ENCODE measurements at places on chromosomes 5 and 9. TPM values are rescaled to one million over a fixed set of nuclear protein-coding genes. Genes with fewer than 3 reads are reported as not detected.

The ZNF883 gene
- total RNA-seq: 6.8 TPM

The N4BP3 gene
- total RNA-seq: 2.6 TPM

The PRLR gene
- total RNA-seq: 0.35 TPM

The HNRNPK gene
- total RNA-seq: 691 TPM

The NSG2 gene
- not detected for total RNA-seq

The TNPO1 gene
- total RNA-seq: 176 TPM

The ADGRD2 gene
- not detected for total RNA-seq

DNA sequence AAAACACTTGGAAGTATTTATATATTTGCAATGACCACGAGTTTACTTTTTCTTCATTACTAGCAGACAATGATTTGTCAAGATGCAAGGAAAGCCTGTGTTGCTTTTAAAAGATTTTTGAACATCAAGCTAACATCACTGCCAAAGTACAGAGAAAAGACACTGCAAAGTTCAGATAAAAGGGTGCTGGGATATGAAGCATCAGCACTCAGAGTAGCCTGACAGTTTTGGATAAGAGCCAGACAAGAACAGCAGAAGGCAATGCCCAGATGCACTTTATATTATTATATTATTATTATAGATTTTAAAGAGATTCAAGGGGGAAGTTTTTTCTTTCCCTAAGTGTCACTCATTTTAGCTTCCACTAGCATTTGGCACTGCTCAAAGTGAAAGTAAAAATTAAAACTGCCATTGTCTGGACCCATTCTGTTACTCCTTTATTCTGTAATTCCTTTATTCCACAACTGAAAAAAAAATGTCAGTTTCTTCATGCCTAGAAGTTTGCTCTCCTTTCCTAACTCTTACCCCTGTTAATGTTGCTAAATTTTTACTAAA is 240.6 kb downstream of the EFNA5 start:
- DNase-seq: no peak

DNA sequence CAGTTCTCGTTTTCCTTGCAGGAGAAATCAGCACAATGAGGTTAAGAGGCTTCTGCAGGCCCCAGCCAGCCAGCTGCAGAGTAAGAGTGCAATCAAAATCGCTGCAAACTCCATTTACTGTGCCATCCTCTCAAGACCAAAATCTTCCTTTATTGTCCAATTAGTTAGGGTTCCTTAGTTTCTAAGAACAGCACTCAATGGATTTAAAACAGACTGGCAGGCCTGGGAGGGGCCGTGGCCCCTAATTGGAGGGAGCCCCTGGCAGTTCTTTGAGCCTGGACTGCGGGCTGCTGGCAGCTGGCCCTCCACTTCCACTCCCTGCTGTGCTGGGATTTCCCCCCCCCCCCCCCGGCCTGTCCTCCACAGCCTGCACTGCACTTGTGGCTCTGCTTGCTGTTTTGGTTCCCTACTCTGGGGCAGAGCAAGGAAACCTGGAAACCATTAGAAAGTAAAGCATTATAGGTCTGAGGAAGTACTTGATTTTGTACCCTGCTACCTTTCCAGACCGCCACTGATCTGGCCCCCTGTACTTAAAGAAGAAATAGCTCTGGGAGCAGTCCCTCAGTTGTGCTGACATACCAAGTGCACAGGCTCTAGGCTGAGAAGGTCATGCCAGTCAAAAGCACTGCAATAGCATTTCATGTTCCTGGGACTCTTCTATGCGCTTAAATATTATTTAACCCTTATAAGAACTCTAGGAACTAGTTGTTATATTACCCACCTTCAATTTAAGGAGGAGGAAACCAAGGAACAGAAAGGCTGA is 129.0 kb downstream of the APBA1 start:
- no peak for DNase-seq

DNA sequence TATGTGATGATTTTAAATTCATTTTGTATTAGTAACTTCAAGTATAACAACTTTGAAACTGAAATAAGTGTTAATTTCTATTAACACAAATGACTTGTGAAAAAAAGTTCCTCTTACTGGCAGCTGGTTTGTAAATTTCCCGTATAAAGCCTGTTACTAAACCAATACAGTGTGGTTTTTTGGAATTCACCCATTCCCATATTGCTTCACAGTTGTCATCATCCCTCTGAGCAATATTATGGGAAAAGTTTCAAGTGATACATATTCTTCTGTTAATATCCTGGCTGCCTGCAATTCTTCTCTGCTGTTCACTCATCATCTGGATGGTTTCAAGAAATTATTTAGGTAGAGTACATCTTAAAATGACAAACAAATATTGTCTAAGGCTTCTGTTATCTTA is 1185.1 kb upstream of the C9orf72 start:
- DNase-seq: no peak

DNA sequence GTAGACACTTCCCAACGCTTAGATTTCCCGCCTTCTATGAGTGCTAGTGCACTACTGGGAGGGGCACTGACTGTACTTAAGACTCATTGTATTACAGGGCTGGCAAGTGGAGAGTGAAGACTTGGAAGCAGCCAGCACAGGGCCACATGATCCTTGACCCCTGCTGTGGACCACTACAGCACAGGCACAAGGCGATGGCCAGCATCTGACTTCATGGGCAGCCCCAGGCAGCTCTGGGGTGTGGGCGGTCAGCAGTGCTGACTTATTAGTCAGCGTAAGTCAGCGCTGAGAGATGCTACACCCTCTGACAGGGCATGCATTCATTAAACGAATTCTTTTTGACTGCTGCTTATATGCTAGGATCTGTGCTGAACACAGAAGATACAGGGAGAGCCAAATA is 9.3 kb downstream of the SLC46A2 start:
- peak; percentile 62 for DNase-seq

DNA sequence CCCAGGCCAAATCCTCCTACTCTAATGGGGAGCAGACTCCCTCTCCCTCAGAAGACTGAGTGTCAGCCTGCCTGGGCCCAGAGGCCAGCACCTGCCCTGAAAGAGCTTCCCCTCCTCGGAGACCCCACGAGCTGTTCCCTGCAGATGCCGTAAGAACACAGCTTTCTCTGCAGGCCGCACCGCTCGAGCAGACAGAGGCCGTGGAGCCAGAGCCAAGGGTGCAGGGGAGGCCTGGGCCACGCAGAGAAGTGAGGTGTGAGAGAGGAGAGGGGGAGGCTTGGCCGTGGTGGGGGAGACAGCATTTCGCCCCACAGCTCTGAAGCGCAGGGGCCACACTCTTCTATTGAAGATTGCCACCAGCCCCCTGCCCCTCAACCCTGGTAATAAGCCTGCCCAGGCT is 62.8 kb upstream of the GARNL3 start:
- DNase-seq: no peak

- no peak for DNase-seq
These were observed 25.9 kb downstream of the ERGIC1 start for GRCh38 chr5:172859966-172860365.

DNA sequence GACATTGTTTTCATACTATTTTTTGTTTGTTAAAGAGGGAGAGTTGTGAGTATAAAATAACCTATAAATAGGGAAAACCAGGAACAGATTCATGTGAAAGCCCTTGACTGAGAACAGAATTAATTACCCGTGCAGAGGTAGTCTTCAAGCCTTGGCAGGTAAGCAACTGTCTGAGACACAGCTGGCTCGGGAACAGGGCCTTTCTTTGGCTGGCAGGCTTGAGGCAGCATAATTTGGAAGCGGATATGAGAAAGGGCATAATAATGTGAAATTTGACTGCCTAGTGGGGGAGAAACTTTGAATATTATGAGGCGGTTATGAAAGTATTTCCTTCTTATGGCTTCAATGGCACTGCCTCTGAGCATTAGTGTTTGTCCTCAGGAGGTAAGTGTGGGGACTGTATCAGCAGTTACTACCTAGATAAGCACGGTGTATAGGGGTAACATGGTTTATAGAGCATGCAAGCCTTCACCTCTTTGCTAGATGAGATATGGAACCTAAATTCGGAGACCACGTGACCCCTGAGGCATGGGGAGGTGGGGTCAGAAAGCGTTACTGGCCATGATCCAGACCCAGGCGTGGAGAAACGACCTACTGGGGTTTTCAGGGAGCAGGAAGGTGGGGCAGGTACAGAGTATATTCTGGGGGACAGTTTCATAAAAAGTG is 210.2 kb upstream of the GAS1 start:
- peak; percentile 88 for DNase-seq

- DNase-seq: peak; percentile 70
These were observed 40.3 kb upstream of the TNFAIP8 start for GRCh38 chr5:119315516-119315949.

- DNase-seq: no peak
These were observed 4.3 kb downstream of the TLN1 start for GRCh38 chr9:35727676-35728040.

DNA sequence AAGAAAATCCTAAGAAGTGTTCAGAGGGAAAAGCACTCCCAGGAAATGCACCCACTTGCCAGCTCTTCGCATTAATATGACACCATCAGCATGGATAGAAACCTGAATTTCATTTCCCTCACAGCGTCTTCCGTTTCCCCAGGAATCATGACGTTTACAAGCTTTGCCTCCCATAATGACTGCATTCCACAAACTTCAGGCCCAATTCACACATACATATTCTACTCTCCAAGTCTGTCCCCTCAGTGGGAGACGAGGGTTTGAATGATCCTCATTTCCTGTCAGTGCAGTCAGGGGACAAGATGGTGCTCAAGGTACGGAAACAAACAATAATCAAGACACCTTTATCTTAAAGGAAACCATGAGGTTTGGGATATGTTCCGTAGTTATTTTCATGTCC is 44.9 kb upstream of the MAN2A1 start:
- no peak for DNase-seq

DNA sequence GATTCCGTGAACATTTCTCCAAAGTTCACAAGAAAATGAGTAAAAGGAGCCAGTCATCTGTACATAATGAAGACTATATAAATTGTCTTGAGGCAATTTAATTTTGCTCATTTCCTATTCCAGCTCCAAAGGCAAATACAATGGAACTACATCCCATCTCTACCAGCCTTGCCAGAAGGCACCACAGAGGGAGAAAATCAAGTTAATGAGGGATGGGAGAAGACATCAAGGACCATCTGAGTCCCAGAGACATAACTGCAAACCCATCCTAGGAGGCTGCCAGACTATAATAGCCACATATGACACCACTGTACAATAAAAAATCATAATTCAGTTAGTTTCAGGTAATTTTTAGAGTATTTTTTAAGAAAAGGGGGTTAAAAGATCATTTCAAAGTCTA is 136.3 kb upstream of the RGMB start:
- no peak for DNase-seq

DNA sequence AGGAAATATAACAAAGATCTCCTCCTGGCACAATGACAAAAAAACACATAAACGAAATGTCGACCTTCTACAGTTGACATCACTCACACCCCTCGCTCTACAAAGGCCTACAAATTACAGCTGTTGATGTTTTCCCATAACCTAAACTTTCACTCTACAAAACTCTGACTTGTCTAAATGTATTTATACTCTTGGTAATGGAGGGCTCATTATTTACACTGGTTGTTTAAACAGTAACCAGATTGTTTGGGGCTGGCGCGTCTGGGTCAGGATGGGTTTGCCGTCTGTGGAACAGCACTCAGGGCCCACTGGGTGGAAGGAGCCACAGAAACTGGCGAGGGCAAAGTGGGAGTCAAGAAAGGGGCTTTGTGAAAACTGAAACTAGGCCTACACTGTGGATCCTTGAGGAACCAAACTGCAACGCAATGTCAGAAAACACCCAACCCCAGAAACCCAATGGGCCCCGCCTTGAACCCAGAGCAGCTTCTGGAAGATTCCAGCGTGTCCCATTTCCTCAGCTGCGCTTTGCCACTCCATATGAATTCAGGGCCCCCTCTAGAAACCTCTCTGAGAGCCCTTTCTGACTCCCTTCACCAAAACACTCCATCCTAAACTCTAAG is 136.7 kb downstream of the ROR2 start:
- DNase-seq: no peak

DNA sequence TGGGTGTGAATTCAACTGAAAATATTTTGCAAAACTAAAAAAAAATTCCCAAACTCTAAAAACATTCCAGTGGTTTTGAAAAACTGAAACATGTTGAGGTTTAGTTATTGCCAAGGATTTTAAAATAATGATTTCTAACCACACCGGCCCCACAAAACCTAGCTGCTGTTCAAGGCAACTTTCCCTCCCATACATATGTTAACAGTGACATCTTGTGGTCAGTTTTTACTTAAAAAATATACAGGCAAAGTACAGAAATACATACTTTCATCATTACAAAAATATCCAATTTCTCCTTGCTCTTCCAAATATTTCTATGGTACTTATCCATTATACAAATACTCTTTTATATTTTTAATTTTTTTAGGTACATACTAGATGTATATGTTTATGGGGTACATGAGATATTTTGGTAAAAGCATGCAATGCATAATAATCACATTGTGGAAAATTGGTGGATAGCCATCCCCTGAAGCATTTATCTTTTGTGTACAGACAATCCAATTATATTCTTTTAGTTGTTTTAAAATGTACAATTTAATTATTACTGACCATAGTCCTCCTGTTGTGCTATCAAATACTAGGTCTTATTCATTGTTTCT is 34.4 kb upstream of the MRPS30 start:
- peak; percentile 52 for DNase-seq

DNA sequence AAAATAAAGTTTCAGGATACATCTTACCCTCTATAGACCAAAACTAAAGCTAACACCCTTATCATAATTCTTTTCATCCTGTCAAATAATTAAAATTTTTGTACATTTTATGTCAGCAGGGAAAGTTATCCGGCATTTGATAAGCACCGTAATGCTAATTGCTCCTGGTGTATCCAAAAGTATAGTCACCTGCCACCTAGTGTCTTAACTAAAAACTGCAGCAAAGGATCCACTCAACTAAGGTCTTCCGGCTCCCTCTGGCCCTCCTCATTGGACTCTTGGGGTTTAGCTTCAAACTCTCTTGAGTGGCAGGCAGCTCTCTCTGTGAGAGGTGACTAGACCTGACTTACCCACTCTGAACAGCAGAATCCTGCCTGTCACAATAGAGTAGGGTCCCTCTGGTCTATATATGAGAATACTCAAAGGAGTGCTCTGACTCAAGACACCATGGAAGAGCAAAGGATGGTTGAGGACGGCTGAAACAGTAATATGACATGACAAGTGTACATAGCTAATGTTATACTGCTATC is 60.4 kb upstream of the CAST start:
- peak; percentile 69 for DNase-seq

DNA sequence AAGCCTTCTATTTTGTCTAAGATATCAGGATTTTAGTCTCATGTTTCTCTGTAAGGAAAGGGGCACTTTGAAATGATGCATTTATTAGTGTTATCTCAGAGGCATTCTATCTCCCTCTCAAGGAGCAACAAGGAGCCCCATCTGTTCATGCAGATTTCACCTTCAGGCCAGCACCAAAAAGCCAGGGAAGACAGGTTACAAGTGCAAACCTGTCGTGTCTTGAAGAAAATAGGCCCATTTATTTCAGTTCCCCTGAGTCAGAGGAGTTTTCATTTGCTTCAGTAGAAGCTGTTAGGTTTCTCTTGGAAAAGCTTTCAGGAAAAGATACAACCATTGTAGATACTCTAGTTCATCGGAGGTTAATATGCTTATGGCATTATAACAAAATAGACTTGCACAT is 97.2 kb downstream of the SPOCK1 start:
- DNase-seq: no peak

DNA sequence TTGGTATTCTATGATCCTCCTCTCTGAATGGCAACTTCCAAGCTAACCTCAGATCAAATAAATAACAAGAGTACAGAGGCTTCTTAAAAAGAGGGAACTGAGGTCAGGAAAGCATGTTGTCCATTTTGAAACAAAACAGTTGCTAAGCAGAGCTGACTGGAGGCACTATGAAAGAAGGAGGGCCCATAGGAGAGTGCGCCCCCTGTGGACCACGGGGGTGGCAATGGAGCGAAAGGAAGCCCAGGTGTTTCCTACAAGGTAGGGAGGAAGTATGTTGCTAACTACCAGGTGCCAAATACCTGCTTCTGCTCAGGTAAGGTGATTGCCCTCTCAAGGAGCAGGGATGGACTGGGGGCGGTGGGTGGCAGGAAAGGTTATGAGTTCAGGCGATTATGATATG is 101.8 kb upstream of the MAST4 start:
- no peak for DNase-seq
